Activated CD8-positive, alpha-beta T cell treated with anti-CD3 and anti-CD28 coated beads, Interleukin-2, amount 10 ng/mL, durations not matched to agents 7 days and 5 days (primary cell): ENCODE measurements at places on chromosomes 16 and 17.

- H3K36me3 ChIP-seq: no peaks in the 10 kb centered on the region
- DNase-seq: no peak
- no peaks in the 10 kb centered on the region for H3K4me1 ChIP-seq
- no peak overlapping the region for H3K4me3 ChIP-seq
- no peak overlapping the region for H3K27ac ChIP-seq
Measured at GRCh38 chr16:61797296-61797795, 238.9 kb downstream of the CDH8 start.

DNA sequence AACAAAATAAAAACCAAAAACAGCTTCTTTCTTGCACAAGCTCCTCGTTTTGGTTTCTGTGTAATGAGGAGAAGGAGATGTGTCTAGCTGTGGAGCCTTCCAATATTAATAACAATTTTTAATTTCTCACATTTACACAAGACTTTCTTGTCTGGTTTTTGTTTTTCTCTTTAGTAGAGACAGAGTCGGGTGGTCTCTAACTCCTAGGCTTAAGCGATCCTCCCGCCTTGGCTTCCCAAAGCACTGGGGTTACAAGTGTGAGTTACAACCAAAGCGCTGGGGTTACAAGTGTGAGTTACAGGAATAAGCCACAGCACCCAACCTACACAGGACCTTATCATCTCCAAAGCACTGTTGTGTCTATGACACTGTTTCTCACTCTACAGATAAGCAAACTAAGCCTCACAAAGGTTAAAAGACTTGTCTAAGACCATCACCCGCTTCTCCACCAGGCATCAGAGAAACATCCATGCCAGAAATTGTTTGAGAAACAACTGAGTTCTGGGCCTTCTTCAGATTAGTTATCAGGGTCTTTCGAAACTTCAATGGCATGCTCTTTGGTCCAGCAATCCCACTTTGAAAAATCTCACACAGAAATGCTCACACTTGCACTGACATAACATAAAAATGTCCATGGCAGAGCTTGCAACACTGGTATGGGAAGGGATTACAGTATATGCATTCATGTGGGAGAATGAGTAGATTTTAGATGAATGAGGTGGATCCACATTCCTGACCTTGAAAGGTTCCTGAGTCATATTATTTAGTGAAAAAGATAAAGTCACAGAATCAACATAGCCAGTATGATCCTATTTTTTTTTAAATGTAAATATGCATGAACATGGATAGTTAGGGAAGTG lies 3.9 kb downstream of the ABAT start:
- DNase-seq: no peak
- H3K4me1 ChIP-seq: peaks cover 19% of the 10 kb centered on the region
- peaks cover 2% of the 10 kb centered on the region for H3K36me3 ChIP-seq
- H3K27ac ChIP-seq: no peak overlapping the region
- H3K27me3 ChIP-seq: no peaks in the 10 kb centered on the region

- peaks cover 71% of the 10 kb centered on the region for H3K4me1 ChIP-seq
- no peak overlapping the region for H3K27ac ChIP-seq
- no peaks in the 10 kb centered on the region for H3K27me3 ChIP-seq
- DNase-seq: no peak
Measured at GRCh38 chr17:67403483-67403882, 26.4 kb downstream of the PITPNC1 start.

GRCh38 chr16:57325458-57325857 lies 33.1 kb upstream of the CCL22 start:
- H3K36me3 ChIP-seq: no peaks in the 10 kb centered on the region
- no peaks in the 10 kb centered on the region for H3K4me1 ChIP-seq
- no peak overlapping the region for H3K27ac ChIP-seq
- no peak overlapping the region for H3K4me3 ChIP-seq
- peaks cover 7% of the 10 kb centered on the region for H3K27me3 ChIP-seq
- DNase-seq: no peak

- no peaks in the 10 kb centered on the region for H3K4me1 ChIP-seq
- peaks cover 4% of the 10 kb centered on the region for H3K27me3 ChIP-seq
- no peak for DNase-seq
- H3K36me3 ChIP-seq: no peaks in the 10 kb centered on the region
Measured at GRCh38 chr17:20184977-20185619, 175.9 kb downstream of the SPECC1 start.
